ENCODE measurements at places on chromosomes 16 and 17.

DNA sequence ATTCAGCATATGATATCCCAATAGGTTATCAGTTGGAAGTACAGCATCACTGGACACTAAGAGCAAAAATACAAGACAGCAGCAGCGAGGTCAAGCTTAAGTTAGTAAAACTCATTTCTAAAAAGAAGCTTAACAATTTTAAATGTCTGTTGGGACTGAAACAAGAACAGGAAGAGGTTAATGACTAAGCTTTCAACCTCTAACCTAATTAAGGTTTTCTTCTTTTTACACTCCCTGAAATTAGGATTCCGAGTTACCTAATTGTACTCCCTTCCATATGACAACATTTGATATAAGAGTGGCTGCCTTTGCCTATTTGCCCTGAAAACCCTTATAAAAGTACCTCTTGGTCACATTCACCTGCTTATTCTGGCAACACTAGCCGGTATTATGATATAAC lies 34.3 kb downstream of the CPSF4L start:
- DNase-seq = no peak

- DNase-seq = no peak
Observed at GRCh38 chr16:78300469-78300868, 201.0 kb downstream of the WWOX start.

GRCh38 chr17:47276868-47277267 lies 23.2 kb downstream of the ITGB3 start:
- DNase-seq = peak; percentile 70

GRCh38 chr17:2893422-2893914 lies 97.2 kb downstream of the RAP1GAP2 start:
- DNase-seq = no peak

DNA sequence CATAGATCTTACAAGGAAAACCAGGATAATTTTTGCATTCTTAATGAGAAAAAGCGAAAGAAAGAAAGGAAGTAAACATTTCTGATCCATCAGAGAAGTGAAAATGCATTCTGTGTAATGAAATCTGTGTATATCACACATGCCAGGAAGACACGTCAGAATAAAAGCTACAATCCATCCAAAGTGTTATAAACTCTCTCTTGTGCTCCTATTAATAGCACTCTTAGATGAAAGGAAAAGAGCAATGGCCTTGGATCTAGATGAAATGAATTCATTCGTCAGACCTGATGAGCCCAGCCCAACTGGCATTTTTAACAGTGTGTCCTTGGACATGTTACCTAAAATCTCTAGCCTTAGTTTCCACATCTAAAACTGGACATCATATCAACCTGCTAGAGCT lies 885.5 kb downstream of the CDH11 start:
- no peak for DNase-seq

- no peak for DNase-seq
Observed at GRCh38 chr16:68217506-68217905, 18.4 kb downstream of the ESRP2 start.

- DNase-seq = no peak
Observed at GRCh38 chr17:17798010-17798556, 38.7 kb downstream of the SREBF1 start.

GRCh38 chr16:57531253-57531575 lies 5.2 kb downstream of the CCDC102A start:
- no peak for DNase-seq

GRCh38 chr16:20411055-20411454 lies 1.7 kb downstream of the ACSM5 start:
- no peak for DNase-seq

- DNase-seq = no peak
Observed at GRCh38 chr17:2594722-2595599, 1.5 kb downstream of the PAFAH1B1 start.

DNA sequence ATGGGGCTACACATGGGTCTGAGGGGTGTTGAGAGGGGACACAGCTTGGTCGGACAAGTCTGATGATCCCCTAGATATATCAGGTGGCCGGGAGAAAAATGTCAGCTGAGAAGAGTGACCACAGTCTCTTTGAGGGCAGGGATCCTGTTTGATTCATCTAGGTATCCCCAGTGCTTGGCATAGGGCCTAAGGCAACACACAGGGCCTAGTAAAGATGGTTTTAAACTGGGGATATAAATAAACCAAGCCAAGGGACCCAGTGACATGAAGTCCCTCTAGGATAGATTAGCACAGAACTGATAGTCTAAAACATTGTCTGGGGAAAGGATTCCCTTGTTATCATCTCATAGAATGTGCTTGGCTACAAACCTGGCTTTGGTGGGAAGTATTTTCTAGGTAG lies 1.4 kb downstream of the ERCC4 start:
- no peak for DNase-seq

DNA sequence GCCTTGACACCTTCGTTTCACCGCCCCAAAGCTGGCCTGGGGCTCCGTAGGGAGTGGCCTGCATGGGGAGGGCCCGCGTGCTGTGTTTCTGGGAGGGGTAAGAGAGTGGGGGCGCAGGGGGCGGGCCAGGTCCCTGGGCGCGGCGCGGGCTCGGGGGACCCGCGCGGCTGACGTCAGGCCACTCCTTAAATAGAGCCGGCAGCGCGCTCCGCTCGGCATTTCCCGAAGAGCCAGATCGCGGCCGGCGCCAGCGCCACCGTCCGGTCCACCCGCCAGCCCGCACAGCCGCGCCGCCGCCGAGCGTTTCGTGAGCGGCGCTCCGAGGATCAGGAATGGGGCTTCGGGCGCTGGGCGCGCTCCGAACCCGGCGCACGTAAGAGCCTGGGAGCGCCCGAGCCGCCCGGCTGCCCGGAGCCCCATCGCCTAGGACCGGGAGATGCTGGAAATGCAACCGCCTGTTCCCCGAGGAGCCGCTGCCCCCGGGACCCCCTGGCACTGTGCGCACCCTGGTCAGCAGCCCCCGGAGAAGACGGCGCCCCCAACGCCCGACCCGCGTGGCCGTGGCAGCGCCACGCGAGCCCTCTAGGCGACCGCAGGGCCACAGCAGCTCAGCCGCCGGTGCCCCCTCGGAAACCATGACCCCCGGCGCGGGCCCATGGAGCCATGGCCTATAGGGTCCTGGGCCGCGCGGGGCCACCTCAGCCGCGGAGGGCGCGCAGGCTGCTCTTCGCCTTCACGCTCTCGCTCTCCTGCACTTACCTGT lies at the start of gene HS3ST2:
Gene HS3ST2 (plus strand): TSS at position 215 of the 763 bp plus-strand sequence. CDS start 449 bp downstream, at position 664.
- peak; percentile 90 for DNase-seq

DNA sequence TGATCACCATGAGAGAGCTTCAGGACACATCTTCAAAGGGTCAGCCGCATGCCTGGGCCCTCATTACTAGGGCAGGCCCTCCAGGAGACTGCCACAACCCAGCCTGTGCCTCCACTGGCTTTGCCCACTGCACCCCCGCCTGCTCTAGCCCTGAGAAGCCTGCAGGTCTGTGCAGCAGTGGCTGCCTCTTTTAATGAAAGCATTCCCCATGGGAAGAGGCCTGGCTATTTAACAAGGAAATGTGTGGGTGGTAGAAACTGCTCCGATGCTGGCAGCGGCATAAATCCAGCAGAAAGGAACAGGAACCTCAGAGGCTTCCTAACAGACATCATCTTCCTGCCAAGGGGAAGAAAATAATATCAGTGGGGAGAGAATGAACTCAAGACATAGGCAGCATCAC lies 375 bp upstream of the KRT32 start:
- no peak for DNase-seq

GRCh38 chr17:81635973-81636504 lies 873 bp downstream of the NPLOC4 start:
- no peak for DNase-seq

- DNase-seq = no peak
Observed at GRCh38 chr17:76826330-76827068, 41.7 kb upstream of the MGAT5B start.

DNA sequence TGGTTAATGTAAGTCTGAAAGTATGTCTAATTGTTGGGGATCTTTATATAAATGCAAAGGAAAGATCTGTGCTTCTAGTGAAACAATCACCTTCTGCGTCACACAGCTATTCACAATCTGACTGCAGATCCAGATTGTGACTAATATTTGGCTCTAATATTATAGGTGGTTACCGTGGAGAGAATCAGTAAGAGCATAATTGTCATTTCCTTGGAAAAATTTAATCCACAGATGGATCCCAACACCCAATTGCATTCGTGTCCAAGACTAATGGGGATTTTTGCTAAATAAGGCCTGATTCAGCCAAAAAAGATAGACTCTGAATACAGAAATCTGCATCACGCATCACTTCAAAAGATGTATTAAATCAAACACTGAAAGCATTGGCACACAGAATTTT lies 2.7 kb upstream of the KCNJ2 start:
- no peak for DNase-seq

DNA sequence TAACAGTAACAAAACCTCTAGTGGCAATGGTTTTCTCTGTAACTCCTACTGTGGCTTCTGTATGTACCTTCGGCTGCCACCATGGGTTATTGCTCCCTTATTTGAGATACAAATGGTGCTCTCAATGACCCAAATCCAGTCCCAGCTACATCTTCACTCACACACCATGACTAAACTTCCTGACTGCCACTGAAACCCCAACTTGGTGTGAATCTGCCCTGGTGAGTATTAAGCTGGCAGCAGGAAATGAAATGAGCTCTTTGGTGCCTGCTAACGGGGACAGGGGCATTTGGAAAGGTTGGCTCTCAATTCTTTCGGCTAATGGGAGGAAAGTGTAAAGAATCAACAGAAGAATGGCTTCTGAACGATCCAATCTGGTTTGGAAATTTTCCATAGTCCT lies 7.5 kb upstream of the SLC35B1 start:
- DNase-seq = no peak

DNA sequence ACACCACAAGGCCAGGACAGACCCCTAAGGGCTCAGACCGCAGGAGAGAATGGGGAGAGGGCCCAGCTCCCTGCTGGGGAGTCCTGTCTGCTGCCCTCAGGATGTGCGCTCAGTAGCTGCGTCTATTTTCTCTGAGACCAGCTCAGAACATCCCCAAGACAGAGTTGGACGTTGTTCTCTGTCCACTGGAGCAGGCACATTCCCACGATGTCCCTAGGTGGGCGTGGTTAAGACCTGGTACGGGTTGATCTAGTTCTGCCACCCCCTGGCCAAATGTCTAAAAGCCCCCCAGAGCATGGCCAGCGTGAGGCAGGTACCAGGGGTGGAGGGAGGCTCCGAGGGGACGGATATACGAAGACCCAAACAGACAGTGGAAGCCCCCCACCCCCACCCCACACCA lies 842 bp upstream of the CALB2 start:
- DNase-seq = peak; percentile 30

DNA sequence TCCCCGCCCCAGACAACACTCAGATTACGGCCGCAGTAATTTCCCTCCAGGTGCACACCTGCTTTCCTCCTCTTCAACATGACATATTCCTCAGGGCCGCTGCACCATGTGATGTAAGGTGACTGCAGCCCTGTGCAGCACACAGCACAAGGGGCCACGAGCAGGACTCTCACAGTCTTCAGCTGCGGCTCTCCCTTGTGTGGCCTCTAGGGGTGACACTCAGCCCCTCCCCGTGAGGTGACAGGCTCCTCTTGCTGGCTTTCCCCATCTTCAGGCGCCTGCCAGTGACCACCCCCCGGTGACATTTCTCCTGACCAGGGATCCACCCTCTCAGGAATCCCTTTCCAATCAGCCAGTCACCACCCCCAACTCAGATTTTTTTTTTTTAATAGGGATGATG lies 31.3 kb upstream of the ABCC3 start:
- peak; percentile 72 for DNase-seq

- DNase-seq = no peak
Observed at GRCh38 chr16:57017251-57017650, 27.9 kb downstream of the NLRC5 start.

- DNase-seq = no peak
Observed at GRCh38 chr17:1280652-1281051, 1.2 kb downstream of the TRARG1 start.

GRCh38 chr17:19796457-19796856 lies 48.4 kb upstream of the ALDH3A1 start:
- no peak for DNase-seq

- DNase-seq = peak; percentile 50
Observed at GRCh38 chr16:752007-752312, 8.6 kb upstream of the MSLN start.

DNA sequence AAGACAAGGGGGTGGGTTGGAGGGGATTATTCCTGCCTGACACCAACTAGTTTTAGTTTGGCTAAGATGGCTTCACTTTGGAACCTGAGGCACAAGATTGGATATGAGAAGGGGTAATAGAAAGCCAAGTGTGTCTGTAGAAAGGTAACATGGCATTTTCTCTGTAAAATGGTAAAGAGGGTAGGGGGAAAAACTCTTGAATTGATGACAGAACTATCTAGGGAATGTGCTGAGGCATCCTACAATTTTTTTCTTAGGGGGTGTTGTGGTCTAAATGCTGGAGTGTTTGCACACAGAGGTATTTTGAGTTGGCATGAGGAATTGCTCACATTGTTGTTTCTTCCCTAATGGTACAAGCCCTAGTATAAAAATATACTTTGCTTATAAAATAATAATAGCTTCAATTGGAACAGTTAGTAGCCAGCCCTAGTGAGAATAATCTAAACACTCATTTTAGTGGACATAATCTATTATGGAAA lies 25.8 kb downstream of the YPEL2 start:
- DNase-seq = no peak

GRCh38 chr17:81057079-81057730 lies 22.3 kb downstream of the BAIAP2 start:
- DNase-seq = no peak

DNA sequence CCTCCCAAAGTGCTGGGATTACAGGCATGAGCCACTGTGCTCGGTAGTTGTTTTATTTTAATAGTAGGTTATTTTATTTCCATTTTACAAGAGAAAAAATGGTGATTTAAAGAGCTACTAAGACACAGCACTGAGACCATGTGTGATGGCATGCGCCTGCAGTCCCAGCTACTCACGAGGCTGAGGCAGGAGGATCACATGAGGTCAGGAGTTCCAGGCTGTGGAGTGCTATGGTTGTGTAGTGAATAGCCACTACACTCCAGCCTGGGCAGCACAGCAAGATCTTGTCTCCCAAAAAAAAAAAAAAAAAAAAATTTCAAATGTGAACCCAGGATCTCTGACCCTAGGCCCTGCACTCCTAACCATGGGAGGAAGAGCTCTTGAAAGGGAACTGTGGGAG lies 3.7 kb downstream of the SERPINF1 start:
- DNase-seq = no peak

DNA sequence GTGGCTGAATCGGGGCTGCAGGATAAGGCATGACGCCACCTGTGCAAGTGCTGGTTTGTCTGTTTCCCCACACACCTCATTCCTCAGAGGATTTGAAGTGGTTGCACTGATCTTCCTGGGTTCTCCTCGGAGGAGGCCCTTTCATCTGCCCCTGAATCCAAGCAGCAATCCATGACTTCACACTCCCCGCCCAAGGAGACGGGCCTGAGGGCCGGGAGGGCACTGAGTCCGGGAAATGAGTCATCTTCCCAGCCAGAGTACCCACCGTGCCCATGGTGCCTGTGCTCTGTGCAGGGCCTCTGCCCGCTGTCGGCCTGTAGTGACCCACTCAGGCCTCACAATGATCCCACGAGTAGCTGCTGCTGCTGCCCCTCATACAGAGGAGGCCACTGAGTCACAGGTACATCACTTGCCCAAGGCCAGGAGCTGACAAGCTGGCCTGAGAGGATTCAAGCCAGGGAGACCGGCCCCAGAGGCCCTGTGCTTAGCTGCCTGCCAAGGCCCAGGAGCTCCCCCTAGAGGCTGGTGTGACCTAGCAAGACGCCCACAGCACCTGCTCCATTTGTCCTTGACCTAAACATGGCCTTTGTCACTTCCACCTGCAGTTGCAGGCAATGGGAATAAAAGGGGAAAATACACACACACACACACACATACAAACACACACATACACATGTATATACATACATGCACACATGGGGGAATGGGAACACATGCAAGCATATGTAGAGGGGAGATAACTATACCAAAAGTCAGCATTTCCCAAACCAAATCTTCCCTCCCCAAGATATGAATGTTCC lies 240.0 kb downstream of the C16orf95 start:
- DNase-seq = peak; percentile 90

GRCh38 chr16:57998486-57998885 lies 2.0 kb downstream of the ZNF319 start:
- no peak for DNase-seq

All from GM23338 (cell line).